ENCODE measurements at places on chromosomes 2 and 18. TPM values are rescaled to one million over a fixed set of nuclear protein-coding genes. Genes with fewer than 3 reads are reported as not detected.

The RAB6C gene
- 0.08 TPM for total RNA-seq

DNA sequence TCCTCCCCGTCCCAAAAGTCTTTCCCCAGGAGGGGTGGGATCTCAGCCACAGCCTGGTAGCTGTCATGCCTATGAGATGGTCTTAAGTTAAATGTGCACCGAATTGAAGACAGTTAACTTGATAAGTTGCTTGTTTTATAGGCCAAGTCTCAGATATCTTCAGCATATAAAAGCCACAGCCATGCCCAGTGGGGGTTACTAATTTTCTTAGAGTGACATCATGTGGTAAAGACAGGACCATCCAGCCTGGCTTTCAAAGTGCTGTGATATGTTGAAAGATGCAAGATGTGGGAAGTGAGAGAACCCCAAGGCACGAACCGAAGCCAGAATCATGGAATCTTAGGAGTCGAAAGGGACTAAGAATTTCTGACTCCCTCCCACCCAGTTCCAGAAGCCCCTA, 42.1 kb upstream of the FAM124B start:
- H3K4me3 ChIP-seq: no peak overlapping the region
- no peak overlapping the region for H3K27ac ChIP-seq
- no peaks in the 10 kb centered on the region for H3K27me3 ChIP-seq
- no peaks in the 10 kb centered on the region for H3K4me1 ChIP-seq
- no peak for DNase-seq

DNA sequence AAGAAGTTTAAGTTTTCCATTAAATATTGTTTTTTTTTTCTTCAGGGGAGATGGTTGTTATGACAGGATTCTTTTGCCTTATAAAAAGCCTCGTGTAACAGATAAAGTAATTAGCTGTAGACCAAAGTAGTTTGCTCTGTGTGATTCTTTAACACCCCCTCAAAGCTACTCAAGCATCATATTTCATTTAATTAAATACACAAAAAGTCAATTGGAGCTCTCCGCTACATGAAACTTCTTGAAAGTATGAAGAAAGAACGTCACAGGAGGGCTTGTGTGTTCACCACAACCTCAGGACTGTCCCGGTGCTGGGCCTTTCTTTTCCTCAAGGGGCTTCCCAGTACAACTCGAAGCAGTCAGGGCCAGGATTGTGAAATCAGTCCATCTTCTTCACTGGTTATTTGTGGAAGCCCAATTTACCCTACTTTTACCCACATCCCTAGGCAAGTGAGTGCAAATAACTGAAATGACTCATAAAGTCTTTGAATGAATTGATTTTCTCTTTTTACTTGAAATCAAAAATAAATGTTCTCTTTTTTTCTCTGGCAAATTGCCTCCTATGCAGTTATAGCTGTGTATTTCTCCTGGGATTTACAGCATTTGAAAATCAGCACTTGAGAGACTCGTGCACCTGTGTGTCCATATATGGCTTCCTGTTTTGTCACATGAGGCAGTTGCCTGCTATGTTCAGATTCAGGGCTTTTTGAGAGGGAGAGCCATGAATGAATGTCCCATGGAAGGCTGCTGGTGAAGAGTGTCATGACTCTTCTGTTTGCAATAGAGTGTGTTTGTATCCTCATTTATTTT, 48.6 kb downstream of the LINC00305 start:
- no peak overlapping the region for H3K27ac ChIP-seq
- H3K4me3 ChIP-seq: no peak overlapping the region
- H3K36me3 ChIP-seq: no peaks in the 10 kb centered on the region
- DNase-seq: no peak
- H3K4me1 ChIP-seq: no peaks in the 10 kb centered on the region
- H3K27me3 ChIP-seq: no peaks in the 10 kb centered on the region

The GMPPA gene
- 86.1 TPM for total RNA-seq

- no peaks in the 10 kb centered on the region for H3K36me3 ChIP-seq
- no peak for DNase-seq
- no peaks in the 10 kb centered on the region for H3K27me3 ChIP-seq
- H3K4me3 ChIP-seq: no peak overlapping the region
- H3K27ac ChIP-seq: no peak overlapping the region
Measured at GRCh38 chr18:48361801-48362200, 47.4 kb downstream of the ZBTB7C start.

DNA sequence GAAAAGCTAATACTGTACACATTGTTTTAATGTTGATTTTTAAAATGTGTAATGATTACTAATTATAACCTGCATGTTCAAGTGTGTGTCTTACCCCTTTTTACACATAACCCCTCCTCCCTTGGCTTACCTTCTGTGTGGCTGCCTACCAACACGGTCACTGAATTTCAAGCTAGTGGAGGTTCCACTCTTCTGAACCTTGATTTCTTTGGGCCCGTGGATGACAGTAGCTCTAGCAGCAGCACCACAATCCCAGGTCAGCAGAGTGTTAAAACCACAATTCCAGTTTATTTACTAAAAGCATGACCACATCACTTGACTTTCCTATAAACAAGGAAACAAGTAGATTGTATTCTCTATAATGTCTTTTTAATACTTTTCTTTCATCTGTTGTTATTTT, 56.9 kb downstream of the AFTPH start:
- H3K27me3 ChIP-seq: no peaks in the 10 kb centered on the region
- H3K4me1 ChIP-seq: no peaks in the 10 kb centered on the region
- H3K27ac ChIP-seq: no peak overlapping the region
- H3K4me3 ChIP-seq: no peak overlapping the region
- no peaks in the 10 kb centered on the region for H3K36me3 ChIP-seq

- DNase-seq: no peak
- no peaks in the 10 kb centered on the region for H3K4me1 ChIP-seq
- H3K36me3 ChIP-seq: no peaks in the 10 kb centered on the region
- no peaks in the 10 kb centered on the region for H3K27me3 ChIP-seq
- H3K27ac ChIP-seq: no peak overlapping the region
- H3K4me3 ChIP-seq: no peak overlapping the region
Measured at GRCh38 chr2:40270372-40270771, 181.5 kb downstream of the SLC8A1 start.

DNA sequence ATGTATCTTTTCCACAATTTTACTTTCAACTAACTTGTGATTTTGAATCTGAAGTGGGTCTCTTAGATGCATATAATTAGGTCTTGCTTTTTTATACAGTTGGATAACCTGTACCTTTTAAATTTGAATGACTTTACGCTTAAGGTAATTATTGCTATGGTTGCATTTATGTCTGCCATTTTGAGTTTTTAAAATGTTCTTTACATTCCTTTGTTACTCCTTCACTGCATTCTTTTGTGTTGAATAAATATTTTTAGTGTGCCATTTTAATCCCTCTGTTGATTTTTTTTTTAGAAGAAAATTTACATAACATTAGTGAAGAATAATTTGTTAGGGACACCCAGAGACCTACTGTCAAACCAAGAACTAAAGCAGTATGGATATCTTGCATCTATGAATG, 65.3 kb downstream of the BIRC6 start:
- H3K4me1 ChIP-seq: no peaks in the 10 kb centered on the region
- no peaks in the 10 kb centered on the region for H3K27me3 ChIP-seq
- H3K36me3 ChIP-seq: no peaks in the 10 kb centered on the region
- no peak for DNase-seq

The SERPINB12 gene
- not detected for total RNA-seq

- H3K27me3 ChIP-seq: no peaks in the 10 kb centered on the region
- H3K27ac ChIP-seq: no peak overlapping the region
- no peak overlapping the region for H3K4me3 ChIP-seq
Measured at GRCh38 chr2:103616891-103617290, 855.1 kb downstream of the TMEM182 start.

The LIMS1 gene
- 50.3 TPM for total RNA-seq

The LYG1 gene
- 1.1 TPM for total RNA-seq

- no peak for DNase-seq
- H3K36me3 ChIP-seq: no peaks in the 10 kb centered on the region
- H3K27me3 ChIP-seq: no peaks in the 10 kb centered on the region
- no peaks in the 10 kb centered on the region for H3K4me1 ChIP-seq
- H3K4me3 ChIP-seq: no peak overlapping the region
Measured at GRCh38 chr18:56869189-56869777, 218.1 kb downstream of the WDR7 start.

DNA sequence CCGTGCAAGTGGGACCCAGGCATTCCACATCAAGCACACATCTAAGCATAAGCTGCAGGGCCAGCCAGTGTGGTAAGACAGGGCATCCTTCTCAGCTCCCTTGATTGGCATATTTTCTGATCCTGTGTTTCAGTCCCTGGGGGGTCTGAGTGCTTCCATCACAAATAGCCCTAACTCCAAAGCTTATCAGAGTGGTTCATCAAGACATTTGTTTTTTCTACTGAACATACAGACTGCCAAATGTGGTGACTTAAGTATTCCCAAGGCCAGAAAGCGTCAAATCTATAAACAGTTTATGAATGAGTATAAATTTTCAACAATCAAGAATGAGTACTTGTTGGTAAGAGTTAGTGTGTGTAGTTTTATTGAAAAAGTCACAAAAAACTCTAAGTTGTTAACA, 18.8 kb downstream of the SPRED2 start:
- H3K27ac ChIP-seq: no peak overlapping the region
- no peaks in the 10 kb centered on the region for H3K36me3 ChIP-seq
- H3K4me1 ChIP-seq: peaks cover 21% of the 10 kb centered on the region
- H3K4me3 ChIP-seq: no peak overlapping the region

Data from colonic mucosa (tissue), 4 donors.